ENCODE measurements at places on chromosomes 3 and 15.

DNA sequence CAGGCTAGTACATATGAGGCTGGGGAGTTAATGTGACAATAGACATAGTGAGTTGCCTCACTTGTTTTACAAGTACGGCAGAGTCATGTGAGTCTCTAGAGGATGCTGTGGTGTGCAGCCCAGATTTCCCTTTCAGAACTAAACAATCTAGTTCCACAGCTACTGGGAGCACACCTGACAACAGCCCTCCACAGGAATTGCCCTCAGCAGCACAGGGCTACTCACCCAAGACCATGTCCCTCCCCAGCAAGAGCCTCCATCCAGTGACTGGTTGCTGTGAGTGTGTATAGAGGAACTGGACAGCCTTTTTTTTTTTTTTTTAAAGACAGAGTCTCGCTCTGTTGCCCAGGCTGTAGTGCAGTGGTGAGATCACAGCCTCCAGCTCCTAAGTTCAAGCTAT, 40.2 kb upstream of the UBE2E2 start:
- no peak for DNase-seq

GRCh38 chr3:70137366-70137765, 137.8 kb downstream of the SAMMSON start:
- no peak for DNase-seq

GRCh38 chr3:67635257-67635656, 19.2 kb downstream of the SUCLG2 start:
- no peak for DNase-seq

GRCh38 chr15:33360886-33361285, 50.1 kb downstream of the RYR3 start:
- no peak for DNase-seq

- DNase-seq, result no peak
Measured at GRCh38 chr15:81331600-81331999, 7.7 kb upstream of the STARD5 start.

Measured in T1000 (cell line).